ENCODE measurements at places on chromosomes 13 and 19.

DNA sequence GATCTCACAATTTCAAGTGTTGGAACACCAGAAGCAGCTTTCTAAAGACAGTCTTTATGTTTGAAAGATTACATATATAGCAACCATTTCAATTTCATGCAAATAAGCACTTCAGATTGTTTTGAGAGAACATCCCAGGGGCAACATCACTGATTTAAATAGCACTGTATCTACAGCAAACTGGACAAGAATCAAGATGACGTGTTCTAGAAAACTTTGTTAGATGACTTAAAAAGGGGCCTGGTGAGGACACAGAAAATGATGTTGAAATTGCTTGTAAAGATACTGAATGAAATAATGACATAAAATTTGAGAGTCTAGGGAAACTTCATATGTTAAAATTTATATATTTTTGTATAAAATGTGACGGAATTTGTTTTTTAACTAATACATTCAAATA is 277.1 kb downstream of the KLF12 start:
- no peak for DNase-seq

DNA sequence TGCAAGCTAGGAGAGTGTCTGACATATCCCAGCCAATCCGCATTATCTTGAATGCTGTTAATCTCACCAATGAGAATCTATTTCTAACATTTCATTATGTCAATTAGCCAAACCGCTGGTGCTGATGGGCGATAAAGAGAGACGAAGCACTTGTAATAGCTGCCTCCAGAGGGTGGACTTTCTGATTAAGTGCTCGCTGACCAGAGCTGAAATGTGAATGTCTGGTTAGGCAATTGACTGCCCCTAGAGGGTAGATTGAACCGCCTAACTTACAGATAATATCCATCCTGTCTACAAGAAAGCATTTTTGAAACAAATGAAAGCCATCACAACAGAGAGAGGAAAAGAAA is 552 bp upstream of the GRWD1 start:
- no peak for DNase-seq

DNA sequence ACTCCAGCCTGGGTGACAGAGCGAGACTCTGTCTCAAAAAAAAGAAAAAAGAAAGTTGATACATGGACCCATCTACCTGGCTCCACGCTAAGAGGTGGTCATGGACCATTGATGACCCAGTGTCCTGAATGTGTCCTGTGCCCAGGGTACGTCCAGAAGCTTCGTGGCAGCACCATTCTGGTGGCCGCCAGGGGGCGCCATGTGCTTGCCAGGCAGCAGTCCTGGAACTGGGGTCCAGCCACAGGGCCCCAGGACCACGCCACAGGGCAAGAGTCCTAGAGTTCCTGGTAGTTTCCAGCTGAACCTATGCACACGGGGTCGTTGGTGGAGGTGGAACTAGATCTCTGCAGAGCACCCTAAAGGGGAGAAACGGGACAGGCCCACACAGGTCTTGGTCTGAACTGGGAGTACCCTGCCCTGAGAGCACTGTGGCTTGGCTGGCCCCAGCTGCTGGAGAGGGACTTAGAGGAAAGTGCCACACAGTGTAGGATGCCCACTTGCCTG is 19.9 kb upstream of the FBXO27 start:
- peak; percentile 59 for DNase-seq

DNA sequence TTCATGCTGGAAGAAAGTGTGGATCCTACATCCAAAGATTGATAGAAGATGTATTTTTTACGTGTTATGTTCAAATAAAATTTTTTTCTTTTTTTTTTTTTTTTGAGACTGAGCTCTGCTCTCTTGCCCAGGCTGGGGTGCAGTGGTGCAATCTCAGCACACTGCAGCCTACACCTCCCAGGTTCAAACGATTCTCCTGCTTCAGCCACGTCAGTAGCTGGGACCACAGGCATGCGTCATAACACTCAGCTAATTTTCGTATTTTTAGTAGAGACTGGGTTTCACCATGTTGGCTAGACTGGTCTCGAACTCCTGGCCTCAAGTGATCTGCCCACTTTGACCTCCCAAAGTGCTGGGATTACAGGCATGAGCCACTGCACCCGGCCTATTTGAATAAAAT is 65.7 kb downstream of the KLF12 start:
- no peak for DNase-seq

DNA sequence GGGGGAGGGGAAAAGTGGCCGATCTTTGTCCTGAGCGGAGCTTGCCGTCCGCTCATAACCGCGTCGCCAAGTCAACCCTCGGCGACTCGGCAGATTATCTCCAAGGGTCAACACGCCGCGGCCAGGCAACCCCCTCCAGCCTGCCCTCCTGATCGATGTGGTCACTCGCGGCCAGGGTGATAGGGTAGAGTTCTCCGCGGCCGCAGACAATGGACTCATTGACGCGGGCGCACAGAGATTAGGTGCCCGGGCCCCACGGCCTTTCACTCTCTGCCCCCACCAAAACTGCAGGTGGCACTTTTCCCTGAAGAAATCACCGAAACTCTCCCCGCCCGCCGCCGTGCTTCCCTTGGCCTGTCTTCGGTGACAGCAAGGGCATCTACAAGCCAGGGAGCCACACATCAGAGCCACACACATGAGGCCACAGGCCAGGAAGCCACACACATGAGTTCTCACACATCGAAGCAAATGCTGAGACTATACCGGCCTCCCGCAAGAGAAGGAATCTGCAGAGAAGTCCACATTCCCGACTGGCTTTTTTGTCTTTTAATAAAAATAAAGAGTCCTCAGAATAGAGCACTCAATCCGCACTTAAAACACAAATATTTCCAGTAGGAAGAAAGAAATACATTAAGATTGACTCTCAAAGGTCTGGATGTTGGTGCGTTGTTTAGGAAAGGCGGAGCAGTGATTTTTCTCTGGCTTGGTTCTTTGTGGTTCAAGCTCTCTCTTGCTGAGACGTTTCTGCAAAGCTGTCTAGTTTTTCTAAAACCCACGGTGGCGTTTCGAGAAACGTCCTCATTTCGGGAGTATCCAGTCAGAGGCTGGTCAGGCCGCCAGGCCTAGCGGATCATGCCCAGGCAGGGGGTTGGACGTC is 1.5 kb upstream of the PDX1 start:
- DNase-seq, result no peak

DNA sequence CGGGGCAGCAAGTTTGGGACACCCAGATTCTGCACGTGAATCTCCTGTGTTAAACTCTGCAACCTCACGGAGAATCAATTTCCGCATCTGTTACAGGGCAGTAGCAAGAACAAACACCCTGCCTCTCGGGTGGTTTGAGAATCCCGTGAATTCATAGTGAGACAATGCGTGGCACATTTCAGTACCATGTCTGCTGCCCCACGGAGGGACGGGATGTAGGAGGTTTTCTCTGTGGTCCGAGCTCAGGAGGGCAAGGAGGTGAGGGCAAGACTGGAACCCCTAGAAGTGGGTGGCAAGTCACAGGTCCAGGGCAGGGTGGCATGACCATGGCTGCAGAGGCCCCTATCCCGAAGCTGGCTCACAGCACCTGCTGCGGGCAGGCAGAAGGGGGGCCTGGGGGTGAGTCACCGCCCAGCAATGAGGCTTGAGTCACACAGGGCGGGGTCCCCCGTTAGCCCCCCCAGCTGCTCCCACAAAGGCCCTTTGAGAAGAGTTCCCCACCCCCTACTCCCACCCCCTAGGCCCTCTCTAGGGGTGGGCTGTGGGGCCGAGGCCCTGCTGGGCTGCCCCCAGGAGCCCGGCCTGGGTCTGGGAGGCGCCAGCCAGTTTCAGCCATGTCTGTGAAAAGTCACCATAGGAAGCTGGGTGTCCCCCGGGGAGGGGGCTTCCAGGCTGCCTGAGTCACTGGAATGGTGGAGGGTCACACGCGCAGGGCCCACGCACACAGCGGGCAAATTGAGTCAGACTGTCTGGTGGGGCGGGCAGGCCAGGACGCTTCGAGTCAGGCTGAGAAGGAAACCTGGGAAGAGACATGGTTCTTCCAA is 25.8 kb upstream of the NANOS3 start:
- peak; percentile 90 for DNase-seq

GRCh38 chr13:98537740-98538139 is 39.2 kb downstream of the STK24 start:
- DNase-seq, result no peak

Data from upper lobe of left lung (tissue), 6 donors.